ENCODE measurements at places on chromosomes 7 and 10. TPM values are rescaled to one million over a fixed set of nuclear protein-coding genes. Genes with fewer than 3 reads are reported as not detected.

KCNIP2 gene
- 0.98 TPM for total RNA-seq

IKZF1 gene
- total RNA-seq = not detected

SLC35G1 gene
- total RNA-seq = 6.6 TPM

CALML5 gene
- total RNA-seq = not detected

ZNF365 gene
- total RNA-seq = 0.93 TPM

PLEKHS1 gene
- not detected for total RNA-seq

ZNF239 gene
- total RNA-seq = 2.3 TPM

SPACDR gene
- 0.67 TPM for total RNA-seq

RHEB gene
- 138 TPM for total RNA-seq

DDX21 gene
- 128 TPM for total RNA-seq

BTRC gene
- total RNA-seq = 6.2 TPM

GRM3 gene
- not detected for total RNA-seq

LRIT1 gene
- not detected for total RNA-seq

EVX1 gene
- total RNA-seq = 0.19 TPM

GGCT gene
- total RNA-seq = 110 TPM

GRB10 gene
- total RNA-seq = 54.0 TPM

SPDYE9 gene
- not detected for total RNA-seq

AKR1E2 gene
- total RNA-seq = 7.5 TPM

CTAGE8 gene
- total RNA-seq = not detected

CCDC3 gene
- total RNA-seq = 1.0 TPM

BMPR1A gene
- total RNA-seq = 16.8 TPM

WEE2 gene
- not detected for total RNA-seq

PDZD7 gene
- 1.2 TPM for total RNA-seq

OR2A5 gene
- not detected for total RNA-seq

PRSS2 gene
- not detected for total RNA-seq

EBLN1 gene
- not detected for total RNA-seq

SPDYE2 gene
- not detected for total RNA-seq

GATA3 gene
- total RNA-seq = 3.8 TPM

DEPP1 gene
- 1.4 TPM for total RNA-seq

EBF3 gene
- 0.20 TPM for total RNA-seq

TMEM213 gene
- not detected for total RNA-seq
